ENCODE measurements at places on chromosomes 1 and 21.

DNA sequence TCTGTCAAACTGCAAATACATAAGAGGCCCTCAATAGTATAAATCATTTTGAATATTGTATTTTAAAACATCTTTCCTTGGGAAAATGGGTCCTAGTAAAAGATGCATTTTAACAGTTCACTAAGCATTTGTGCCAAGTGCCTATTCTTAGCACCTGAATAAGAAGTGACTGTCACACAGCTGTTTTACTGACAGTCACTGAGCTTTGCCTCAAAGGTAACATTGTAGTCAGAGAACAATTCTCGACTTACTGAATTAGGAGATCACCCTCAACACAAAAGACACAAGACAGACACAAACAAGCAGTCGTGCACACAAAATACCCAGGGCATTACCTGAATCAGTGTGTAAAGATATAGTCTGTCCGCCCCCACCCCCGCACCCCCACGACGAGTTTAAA lies 408 bp downstream of the ESRRG start:
- no peak for DNase-seq

- DNase-seq = no peak
Observed at GRCh38 chr1:234604495-234605398, 5.2 kb downstream of the IRF2BP2 start.

DNA sequence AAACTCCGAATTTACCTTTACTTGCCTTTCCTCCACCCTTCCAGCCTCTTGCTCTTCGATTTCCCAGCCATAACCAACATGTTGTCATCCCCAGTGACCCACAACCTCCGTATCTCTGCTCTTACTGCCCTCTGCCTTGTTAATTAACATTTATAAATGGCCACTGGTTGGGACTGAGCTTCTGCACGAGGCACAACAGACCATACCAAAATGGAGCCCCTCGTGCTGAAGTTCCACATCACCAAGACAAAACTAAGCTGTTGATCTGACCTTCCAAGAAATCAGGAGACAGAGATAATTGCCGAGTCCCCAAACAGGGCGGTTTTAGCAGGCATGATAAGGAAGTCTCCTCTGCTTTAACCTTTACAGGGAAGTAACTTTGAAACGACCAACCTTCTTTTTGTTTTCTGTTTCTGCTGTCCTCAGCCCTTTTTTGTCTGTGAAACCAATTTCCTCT lies 71.9 kb downstream of the NMNAT2 start:
- DNase-seq = no peak

DNA sequence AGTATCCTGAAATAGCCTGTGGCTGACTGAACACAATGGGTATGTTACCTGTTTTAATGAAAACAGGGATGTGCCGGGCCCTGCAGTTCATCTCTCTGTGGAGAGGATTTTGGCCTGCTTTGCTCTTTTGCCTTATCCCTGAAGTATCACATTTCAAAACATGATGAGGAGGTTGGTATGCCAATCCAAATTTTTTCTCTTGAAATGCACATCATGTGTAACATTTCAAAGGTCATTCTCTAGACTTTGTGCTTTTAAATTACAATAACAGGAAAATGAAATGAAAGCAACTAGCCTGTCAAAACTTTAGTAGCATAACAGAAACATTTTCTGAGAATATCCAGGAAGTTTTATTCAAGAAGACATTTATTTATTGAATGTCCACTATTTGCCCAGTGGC lies 118.9 kb downstream of the SLC44A5 start:
- DNase-seq = no peak

GRCh38 chr21:23822760-23823159 lies 1784.5 kb downstream of the MRPL39 start:
- DNase-seq = no peak

DNA sequence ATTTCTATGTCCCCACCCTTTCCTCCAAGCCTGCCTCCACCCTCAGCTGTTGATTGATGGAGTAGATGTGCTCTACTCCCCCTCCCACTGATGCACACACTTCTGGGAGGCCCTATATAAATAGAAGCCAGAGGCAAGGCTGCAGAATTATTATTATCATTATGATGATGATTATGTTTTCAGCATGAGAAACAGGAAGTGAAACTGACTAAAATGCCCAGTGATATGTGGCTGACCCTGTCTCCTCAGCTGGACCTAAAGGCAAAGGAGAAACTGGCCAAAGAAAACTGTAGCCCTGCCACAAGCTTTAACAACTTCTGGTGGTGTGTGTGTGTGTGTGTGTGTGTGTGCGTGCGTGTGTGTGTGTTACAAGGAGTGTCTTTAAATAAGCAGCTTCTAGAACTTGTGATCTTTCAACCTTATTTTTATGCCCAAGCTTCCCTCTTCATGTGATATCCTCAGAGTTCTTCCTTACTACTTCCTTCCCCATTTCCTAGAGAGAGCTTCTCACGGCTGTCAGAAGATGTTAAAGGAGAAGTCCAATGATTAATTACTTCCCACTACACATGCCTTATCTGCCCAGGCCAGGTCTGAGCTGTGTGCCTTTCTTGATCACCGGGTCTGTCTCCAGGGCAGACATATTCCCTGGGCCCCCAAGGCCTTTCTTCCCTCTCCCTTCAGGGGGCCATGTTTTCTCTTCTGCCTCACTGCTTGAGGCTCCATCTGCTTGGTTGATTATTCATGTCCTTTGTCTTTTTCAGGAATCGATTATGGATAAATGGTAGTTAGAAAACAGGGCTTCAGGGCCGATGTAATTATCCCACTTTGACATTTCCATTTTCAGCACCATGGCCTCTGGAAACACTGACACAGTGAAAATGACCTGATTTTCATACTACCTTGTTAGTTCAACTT lies 11.6 kb upstream of the MAPKAPK2 start:
- DNase-seq = no peak

- no peak for DNase-seq
Observed at GRCh38 chr1:40122855-40123254, 25.8 kb upstream of the PPT1 start.

DNA sequence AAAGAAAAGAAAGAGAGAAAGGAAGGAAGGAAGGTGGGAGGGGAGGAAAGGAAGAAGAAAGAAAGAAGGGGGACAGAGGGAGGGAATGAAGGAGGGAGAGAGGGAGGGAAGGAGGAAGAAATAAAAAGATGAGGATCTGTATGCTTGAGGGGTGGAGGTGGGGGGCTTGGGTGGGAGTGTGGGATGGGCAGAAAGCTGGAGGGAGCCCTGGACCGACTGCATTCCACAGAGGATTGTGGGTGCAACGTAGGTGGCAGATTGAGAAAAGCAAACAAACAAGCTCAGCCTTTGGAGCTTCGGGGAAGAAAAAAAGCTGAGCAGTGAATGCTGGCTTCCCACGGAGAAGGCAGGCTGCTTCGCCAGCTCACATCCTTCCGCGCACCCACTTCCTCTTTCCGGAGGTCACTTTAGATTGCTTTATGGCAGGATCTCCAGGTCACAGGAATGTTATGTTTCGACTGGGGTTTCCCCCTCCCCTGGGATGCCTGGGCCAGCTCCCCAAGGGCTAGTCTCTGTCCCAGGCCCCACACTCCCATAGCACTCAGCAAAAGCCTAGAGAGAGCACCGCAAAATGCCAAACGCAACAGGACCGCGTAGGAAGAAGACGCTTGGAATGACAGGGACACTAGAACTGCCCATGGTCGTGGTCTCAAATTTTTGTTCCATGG lies 20.7 kb upstream of the LGALS8 start:
- no peak for DNase-seq

GRCh38 chr1:151945725-151946722 lies 36.7 kb upstream of the THEM4 start:
- DNase-seq = peak; percentile 90

- no peak for DNase-seq
Observed at GRCh38 chr21:34523019-34523555, 11.1 kb upstream of the KCNE1 start.

Data from SW 1271 (cell line).